GM06990 (cell line): ENCODE measurements at places on chromosomes 6 and 20.

DNA sequence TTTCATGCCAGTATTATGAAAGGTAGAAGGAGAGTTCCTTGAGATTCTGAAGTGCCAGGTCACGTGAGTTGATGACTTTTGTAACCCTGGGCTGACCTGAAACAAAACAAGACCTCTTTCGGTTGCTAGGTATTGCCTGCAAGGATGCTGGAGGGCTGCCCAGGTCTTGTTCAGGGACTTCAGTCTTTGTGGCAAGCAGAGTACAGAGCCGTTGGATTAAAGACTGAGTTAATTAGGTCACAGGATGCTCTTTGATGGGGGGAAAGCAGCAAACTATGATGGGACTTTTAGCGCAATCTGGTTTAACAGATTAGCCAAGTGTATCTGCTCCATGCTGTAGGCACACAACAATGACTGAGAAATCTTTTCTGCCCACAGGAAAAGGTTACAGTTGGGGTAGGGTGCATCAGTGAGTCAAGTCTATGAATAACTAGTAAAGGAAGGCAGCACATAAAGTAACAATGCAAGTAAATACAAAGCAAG, 12.8 kb upstream of the ELOVL5 start:
- DNase-seq: peak; percentile 57

- DNase-seq: no peak
These were observed 56.6 kb upstream of the SAMHD1 start for GRCh38 chr20:37007898-37008649.

- peak; percentile 70 for DNase-seq
These were observed 72.8 kb downstream of the MAP3K5 start for GRCh38 chr6:136719280-136720044.

GRCh38 chr6:140684776-140685550, 1310.5 kb upstream of the CITED2 start:
- DNase-seq: no peak

DNA sequence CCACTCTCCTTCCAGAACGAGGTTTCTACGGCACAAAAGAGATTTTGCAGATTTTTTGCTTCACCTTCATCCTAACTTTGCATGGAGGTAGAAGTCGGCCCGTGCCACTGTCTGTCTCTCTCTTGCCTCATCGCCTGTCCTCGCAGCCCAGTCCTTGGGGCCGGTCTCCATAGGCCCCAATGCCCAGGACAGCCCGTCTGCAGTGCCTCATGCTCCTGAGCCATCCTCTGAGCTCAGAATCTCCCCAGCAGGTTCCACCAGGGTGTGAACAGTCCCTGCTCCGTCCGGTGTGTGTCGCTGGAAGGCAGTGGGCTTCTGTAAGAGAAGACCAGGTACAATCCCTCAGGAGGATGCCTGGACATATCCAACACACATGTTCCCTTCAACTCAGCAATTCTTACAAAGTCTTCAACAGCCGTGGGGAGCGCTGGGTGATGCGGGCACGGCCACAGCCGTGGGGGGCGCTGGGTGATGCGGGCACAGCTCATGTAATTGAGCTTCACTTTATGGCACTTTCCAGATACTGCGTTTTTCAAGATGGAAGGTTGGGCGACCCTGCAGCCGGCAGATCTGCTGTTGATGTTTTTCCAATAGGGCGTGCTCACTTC, 231.9 kb downstream of the DLL1 start:
- DNase-seq: no peak

GRCh38 chr6:108744996-108745395, 103.2 kb upstream of the ARMC2 start:
- no peak for DNase-seq

- DNase-seq: no peak
These were observed 23.6 kb downstream of the SLC35D3 start for GRCh38 chr6:136945711-136946121.

DNA sequence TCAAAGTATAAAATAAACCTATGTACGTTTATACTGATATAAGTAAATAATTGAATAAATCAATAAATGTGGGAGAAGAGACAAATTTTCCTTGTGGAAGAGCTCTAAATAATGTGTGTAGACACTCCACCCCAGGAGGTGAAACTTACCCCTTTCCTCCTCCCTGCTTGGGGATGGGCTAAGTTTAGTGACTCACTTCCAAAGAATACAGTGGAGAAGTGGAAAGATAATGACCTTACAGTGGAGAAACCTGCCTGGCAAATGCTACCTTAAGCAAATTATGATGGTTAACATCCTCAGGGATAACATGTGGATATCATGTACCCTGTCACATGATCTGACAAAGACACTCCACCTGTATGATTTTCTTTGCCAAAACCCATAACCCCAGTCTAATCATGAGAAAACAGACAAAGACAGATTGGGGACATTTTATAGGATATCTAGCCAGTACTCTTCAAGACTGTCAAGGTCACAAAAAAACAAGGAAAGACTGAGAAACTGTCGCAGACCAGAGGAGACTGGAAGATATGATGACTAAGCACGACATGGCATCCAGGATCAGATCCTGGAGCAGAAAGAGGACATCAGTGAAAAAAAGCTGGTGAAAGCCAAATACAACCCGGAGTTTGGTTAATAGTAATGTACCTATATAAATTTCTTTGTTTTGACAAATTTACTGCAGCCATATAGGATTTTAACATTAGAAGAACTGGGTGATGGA, 195.5 kb upstream of the PRDM1 start:
- DNase-seq: no peak

DNA sequence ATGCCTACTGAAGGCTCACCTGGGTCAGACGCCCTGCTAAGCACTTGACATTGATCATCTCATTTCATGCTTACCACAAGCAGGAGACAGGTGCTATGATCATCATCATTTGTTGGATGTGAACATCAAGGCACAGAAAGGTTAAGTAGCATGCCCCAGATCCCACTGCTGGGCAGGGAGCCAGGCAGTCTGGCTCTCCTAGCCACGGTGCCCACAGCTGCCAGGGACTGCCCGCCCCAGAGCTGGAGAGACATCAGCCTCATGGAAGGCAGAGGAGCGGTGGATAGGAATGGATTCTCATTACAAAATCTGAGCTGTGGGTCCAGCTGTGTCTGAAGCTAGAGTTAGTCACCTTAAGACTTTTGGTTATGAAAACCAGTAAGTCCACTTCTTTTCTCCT, 3.6 kb downstream of the SULF2 start:
- DNase-seq: no peak
